ENCODE measurements at places on chromosomes 7 and 10.
A peak's percentile ranks its signal among the peaks of the same experiment; 100 is the strongest.

GRCh38 chr10:114346176-114347031 lies 57.9 kb downstream of the AFAP1L2 start:
- DNase-seq, result no peak

DNA sequence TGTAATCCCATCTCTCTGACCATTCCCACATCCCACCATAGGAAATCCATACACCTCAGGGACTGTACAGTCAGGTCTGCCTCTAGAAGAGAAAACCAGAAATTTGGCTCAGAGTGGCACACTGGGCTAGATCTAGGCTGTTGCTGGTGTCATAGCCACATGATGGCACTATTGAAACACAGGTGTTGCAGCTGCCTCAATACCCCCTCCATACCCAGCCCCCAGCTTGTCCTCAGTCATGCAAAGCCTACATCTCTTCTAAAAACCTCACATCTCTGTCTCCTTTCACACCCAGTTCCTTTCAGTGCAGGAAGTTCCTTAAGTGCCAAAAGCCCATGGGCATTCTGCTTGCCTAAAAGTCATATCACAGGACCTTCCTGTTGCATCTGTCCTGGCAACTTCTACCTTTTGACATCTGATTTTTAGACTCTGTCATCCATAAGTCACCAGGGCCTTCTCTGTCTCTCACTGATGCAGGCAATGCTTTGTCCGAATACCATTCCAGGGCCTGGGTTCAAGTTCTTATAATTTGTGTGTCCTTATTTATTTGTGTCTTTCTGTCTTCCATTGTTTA lies 27.0 kb upstream of the HIBADH start:
- peak; percentile 26 for DNase-seq

DNA sequence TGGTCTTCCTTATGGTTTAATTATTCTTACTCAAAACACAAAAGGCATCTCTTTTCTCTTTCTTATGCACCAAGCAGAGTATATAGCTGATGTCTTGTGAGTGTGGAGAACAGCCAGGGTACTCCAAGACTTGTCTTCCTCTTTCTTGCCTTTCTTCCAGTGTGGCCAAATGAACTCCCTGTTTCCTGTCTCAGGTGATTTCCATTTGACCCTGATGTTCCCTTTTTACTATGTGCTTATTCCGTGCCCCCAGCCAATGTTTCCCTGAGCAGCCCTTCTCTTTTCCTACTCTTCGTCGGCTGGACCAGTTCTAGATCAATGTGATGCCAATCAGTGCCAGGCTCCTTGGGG lies 12.6 kb downstream of the OR9A4 start:
- DNase-seq, result no peak

DNA sequence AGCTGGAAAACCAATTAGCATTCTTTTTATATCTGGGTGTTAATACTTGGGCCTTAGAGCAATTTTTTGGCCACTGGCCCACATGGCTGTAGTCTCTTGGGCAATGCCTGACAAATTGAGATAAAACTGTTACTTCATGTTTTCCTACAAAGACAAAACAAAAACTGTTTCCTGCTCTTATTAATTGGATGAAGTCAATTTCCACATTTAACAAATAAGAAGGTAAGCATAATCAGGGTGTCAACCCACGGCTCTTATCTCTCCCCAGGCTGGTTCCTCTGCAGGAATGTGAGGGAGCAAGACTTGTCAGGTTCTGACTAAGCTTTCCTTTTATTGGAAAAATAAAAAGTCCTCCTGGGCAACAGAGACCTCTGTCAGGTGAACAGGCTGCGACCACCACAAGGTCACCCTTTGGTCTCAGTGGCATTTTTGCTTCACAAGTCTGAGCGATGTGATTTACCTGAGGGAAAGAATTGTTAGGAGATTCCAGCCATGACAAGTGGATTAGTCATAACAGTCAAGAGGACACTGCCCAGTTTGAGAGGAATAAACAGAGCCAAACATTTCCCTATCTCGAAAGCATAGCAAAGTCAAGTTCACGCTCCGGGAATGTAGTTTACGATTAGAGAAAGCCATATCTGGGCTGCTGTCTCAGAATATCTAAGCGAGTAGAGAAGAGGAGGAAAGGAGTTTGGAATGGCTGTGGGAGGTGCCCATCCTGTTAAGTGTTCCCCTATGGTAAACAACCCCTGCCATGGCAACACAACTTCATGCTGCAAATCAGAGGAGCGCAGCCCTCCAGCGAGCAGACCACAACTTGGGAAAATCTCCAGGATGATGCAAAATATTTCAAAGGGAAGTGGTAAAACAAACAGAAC lies 144.4 kb downstream of the TES start:
- peak; percentile 98 for DNase-seq

- no peak for DNase-seq
These were observed 530.3 kb downstream of the ARL4A start for GRCh38 chr7:13217768-13218167.

DNA sequence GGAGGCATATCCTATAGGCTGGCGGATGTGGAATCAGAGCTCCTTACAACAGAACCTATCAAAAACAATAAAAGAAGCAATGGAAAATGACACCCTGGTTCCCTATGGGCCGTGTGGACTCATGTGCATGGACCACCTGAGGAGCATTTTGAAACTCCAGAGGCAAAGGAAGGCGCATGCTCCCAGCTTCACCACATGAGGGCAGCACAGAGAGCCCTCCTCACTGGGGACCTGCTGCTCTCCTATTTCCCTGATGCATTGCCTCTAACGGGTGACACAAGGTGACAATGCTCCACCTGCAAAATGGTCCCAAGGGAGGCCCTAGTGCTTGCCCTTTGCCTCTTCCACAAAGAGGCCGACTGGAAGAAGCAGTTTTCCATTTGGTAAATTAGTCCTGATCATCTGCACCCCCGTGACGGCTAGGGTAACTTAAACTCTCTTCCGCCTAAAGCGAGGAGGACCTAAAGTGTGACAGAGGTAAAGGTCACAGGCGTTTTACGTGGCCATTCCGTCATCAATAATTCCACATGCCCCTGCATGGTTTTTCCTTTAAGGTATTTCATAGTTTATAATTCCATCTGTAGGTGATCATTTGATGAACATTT lies 67.7 kb downstream of the GPAM start:
- peak; percentile 64 for DNase-seq

DNA sequence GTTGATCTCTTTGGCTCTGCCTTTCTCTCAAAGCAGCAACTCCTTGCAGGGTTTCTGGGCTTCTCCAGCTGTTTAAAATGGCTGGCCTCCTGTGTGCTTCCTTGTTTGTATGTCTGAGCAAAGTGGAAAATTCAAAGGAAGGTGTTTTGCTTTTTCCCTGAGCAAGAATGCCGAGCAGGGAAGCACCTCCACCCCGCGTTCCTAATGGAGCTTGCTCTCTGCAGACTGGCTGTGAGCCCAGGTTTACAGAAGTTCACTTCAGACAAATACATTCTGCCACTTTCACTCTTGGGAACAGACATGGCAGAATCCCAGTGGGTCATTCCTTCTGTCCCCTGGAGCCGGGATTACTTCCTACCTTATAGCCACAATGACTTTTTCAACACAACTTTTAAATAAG lies 181.8 kb upstream of the AGK start:
- no peak for DNase-seq

DNA sequence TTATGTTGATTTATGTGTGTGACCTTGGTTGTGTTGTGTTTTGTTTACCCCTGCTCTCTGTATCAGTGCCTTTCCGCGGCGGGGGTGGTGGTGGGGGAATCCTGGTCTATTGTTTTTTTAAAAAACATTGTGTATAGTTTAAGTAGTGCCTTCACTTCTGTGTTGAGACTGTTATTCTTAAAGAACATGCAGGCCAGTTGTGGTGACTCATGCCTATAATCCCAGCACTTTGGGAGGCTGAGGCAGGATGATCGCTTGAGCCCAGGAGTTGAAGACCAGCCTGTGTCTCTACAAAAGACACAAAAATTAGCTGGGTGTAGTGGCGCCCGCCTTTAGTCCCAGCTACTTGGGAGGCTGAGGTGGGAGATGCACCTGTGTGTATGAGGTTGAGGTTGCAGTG lies 429.0 kb upstream of the LRGUK start:
- DNase-seq, result no peak

DNA sequence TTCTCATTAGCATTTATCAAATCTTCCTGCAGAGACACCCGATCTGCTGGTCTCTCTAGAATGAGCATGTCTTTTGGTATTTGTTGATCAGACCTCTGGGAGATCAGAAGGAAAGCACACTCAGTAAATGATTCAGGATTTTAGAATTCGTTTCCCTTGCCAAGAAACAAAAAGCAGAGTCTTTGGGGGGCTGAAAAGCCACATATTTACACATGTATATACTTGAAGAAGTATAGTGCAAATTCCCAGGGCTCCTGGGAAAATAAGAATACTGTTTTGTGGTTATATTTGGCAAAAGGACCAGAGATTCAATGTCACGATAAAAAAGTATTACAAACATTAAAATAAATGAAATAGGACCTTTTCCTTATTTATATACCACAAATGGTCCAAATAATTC lies 100.2 kb downstream of the AGMO start:
- DNase-seq, result peak; percentile 84

- DNase-seq, result no peak
These were observed 150.2 kb downstream of the ABCA13 start for GRCh38 chr7:48321319-48322010.

DNA sequence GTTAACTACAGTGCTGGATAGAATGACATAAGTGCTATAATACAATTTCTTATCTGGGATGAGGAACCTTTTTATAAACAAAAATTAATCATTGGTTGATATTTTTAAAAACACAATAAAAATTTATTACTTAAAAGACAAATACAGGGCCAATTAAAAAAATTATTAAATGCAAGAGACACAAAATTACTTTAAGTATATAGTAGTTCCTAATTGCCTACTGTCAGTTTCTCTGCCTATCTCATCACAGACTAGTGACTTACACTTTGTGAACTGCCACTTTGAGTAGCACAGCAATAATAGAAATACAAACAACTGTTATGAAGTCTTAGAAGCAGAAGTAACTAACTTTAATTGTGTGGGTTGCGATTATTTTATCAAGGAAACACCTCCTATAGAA lies 8.4 kb downstream of the TES start:
- DNase-seq, result no peak

- no peak for DNase-seq
These were observed 20.5 kb downstream of the CASD1 start for GRCh38 chr7:94530109-94530508.

GRCh38 chr10:79028451-79029010 lies 40.2 kb upstream of the ZMIZ1 start:
- DNase-seq, result no peak

DNA sequence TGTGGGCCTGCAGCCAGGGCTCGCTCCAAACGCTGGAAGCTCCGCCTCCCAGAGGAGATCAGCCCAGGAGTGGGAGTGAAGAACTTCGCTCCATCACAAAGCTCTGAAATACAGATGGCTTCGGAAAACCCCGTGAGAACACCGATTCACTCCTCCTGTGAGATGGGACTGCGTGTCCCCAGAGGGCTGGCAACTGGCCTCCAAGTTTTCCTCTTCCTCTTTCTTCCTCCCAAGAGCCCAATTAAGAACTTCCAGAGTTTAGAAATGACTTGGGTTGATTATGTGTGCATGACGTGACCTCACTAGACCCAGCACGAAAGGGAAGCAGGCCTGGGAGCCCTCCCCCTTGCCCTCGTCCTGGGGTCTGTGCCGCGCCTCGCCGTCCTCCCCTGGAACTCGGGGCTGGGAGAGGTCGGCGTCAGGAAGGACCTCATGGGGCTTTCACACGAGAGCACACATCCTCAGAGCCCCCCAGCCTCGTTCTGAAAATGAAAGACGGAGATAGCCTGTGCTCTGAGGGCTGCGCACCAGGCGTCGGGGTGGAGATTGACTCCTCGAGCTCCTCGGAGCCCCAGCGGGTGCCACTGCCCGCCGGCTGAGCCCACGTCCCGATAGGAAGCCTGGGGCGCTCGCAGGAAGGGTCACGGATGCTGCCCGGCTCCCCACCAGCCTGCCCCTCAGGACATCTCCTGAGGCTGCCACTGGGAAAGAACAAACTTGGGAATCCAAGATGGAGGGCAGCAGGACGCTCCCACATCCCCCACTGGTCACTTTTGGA lies 37.8 kb downstream of the PTPRN2 start:
- peak; percentile 42 for DNase-seq

DNA sequence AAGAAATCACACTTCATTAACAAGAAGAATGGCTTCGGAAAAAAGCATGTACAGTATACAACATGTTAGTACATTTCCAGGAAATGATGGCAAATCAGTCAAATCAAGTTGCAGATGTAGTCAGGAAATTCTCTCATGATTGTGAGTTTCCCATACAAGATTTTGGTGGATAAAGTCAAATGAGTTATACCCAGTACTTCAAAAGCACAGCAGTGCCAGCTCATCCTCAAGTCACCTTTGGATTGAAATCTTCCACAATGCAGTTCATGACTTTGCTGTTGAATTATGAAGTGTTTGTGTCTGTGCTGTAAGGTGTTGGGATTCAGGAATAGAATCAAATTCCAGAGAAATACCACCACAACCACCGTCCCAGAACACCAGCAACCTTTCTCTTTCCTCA lies 301.3 kb upstream of the BMPER start:
- DNase-seq, result peak; percentile 50

DNA sequence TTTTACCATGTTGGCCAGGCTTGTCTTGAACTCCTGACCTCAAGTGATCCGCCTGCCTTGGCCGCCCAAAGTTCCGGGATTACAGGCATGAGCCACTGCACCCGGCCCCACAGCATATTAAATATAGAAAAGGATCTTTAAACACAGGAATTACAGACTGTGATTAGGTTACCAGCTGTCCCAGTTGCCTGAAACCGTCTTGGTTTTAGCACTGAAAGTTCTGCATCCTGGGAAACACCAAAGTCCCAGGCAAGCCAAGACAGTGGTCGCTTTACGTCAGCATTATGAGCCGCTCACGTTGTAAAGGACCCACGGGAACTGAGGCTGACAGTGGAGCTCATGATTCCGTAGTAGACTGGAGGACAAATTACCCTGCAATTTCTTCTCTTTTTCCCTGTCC lies 69.0 kb upstream of the FAM180A start:
- no peak for DNase-seq

- DNase-seq, result no peak
These were observed 10.9 kb downstream of the ADCK2 start for GRCh38 chr7:140683657-140684056.

GRCh38 chr10:7982727-7983126 lies 71.8 kb upstream of the GATA3 start:
- DNase-seq, result no peak

DNA sequence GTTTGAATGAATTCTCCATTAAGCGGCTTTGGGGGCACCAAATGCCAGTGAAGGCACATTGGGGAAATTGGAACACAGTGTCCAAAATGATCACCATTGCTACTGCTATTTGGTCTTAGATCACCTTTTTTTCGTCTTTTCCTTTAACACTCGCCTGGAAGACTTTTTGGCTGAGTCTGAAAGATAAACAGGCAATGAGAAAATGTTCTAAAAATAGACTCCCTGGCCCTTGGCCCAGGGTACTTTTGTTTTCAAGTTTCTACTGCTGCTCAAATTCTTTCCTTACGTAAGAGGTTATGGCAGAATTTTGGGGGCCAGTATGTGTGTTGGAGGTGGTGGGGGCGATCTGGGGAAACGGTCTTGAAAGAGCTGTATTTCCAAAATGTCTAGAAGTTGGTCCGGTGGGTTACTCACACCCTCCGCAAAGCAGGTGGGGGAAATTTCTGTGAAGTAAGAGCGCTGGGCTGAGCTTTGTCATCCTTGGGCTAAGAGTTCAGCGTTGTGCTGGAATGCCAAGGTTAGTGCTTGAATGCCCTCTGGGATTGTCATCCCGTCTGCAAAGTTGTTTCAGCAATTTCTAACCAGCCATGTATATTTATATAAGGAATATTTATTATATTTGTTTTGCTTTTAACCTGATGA lies 1.3 kb upstream of the ITPRIP start:
- peak; percentile 89 for DNase-seq
